Activated naive CD8-positive, alpha-beta T cell treated with anti-CD3 and anti-CD28 coated beads for 36 hours (primary cell): ENCODE measurements at places on chromosomes 7 and 10. TPM values are rescaled to one million over a fixed set of nuclear protein-coding genes. Genes with fewer than 3 reads are reported as not detected.
A peak's percentile ranks its signal among the peaks of the same experiment; 100 is the strongest.

DNA sequence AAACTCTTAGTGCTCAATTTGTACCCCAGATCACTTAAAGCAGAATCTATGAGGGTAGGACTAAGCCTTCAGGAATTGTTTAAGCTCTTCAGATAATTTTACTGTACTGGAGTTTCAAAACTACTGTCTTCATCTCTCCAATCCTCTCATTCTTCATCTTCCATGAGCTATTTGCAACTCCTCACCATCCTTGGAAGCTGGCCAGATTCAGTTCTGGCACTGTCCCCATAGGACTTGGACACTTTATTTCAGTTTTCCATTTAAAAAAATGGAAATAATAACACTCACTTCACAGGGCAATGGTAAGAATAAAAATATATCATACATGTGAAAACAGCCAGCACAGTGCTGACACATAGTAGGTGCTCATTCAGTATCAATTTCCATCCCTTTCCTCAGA lies 74.6 kb downstream of the PPP1R17 start:
- H3K36me3 ChIP-seq: no peaks in the 10 kb centered on the region
- H3K27ac ChIP-seq: no peak overlapping the region
- no peak overlapping the region for H3K4me3 ChIP-seq
- H3K4me1 ChIP-seq: no peaks in the 10 kb centered on the region
- H3K27me3 ChIP-seq: no peaks in the 10 kb centered on the region

DNA sequence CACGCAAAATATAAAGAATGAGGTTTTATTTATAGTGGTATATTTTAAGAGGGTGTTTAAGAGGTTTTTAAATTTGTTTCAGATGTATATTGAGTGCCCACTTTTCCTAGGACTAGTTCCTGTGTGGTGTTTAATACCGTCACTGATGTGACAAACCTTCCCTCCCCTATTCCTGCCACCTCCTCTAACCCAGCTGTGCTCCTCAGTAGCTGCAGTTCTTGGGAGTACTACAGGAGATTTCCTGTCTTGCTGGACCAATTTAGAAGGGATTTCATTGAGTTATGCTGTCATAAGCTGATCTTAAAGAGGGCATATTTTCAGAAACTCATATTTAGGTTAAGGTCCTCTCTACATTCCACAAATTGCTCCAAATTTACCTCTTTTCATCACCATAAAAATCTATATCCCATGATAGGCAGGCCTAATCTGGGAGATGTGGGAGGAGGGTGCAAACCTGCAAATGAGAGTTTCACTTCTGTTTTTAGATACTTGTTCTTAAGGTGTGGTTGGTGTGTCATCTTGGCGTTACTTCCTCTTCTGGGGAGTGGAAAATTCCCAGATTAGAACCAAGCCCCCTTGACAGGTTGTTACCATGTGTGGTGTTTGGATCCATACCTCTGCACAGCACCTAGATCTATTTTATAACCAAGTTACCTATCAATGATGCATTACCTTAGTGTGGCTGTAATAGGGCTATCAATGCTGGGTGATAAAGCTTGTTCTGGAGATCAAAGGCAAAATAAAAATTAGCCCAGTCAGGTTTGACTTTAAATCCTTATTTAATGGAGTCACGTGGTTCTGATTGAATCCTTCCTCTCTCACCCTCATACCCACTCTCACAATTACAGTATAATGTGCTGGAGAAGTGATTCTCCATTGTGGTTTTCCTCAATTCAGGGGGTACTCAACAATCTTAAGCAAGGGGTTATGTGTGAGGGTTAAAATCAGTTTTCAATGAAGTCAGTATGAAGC lies 141.1 kb downstream of the CDK14 start:
- peaks cover 11% of the 10 kb centered on the region for H3K4me1 ChIP-seq
- no peak overlapping the region for H3K4me3 ChIP-seq
- H3K27me3 ChIP-seq: peaks cover 17% of the 10 kb centered on the region
- peak; percentile 29 for DNase-seq
- H3K36me3 ChIP-seq: peaks cover 4% of the 10 kb centered on the region

DNA sequence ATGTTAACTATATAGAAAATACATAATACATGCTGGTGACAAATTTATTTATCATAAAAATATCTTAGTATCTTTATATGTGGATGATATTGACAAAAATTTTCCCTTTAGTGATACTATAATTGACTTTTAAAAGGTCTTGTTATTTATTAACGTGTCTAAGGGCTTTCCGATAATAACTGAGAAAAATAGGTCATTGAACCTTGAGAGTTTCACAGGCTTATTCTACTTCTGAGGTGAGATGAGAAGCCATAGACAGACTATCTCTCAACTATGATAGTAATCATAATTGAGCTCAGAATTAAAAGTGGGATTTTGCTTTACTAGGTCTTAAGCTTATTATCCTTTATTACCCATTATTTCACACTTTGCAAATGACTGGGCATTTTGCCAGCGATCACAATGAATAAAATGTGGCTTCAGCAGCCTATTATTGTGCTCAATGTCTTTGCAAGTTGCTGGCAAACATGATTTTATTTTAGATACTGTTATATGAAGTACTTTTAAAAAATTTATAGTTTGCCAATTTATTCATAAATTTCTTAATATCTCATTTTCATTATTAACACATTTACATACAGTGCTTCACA lies 574.5 kb downstream of the ZWINT start:
- no peak for DNase-seq
- H3K4me3 ChIP-seq: no peak overlapping the region
- H3K36me3 ChIP-seq: no peaks in the 10 kb centered on the region
- no peak overlapping the region for H3K27ac ChIP-seq
- H3K27me3 ChIP-seq: no peaks in the 10 kb centered on the region

The SGCE gene
- total RNA-seq: not detected

DNA sequence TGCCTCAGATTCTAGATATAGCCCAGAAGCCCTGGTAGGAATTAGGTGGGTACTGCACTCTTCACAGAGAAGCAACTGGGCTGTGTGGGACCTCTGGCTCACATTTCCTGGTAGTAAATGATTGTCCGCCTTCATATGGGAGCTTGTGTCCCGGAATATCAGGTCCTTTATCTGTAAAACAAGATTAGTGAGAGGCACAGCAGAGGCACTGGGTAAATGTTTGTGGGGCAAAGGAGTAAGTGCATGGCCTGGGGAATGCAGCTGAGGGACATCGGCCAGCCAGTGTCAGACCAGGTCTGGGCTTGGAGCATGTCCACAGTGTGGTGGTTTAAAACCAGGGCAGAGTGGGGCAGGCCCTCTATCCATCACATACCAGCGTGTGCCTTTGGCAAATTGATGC lies 323.3 kb upstream of the ZMIZ1 start:
- DNase-seq: no peak
- peaks cover 28% of the 10 kb centered on the region for H3K4me1 ChIP-seq
- no peak overlapping the region for H3K27ac ChIP-seq
- no peak overlapping the region for H3K4me3 ChIP-seq

DNA sequence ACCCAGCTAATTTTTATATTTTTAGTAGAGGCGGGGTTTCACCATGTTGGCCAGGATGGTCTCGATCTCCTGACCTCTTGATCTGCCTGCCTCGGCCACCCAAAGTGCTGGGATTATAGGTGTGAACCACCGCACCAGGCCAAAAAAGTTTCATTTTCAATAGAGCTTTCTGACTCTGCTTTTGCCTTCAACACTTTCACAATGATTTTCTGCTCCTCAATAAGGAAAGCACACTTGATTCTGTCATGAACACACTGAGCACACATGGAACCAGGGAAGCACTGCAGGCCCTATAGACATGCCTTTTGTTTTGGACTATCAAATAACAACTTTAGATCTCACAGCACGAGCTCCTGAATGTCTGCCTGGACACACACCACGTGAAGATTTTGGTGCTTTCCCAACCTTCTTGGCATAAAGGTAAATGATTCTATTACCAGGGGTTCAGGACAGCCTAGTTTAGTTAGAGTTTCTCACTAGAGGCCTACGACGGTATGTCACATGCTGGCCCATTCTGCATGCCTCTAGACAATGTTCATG lies 8.0 kb downstream of the RRP12 start:
- no peaks in the 10 kb centered on the region for H3K27me3 ChIP-seq
- H3K4me3 ChIP-seq: no peak overlapping the region
- peaks cover 6% of the 10 kb centered on the region for H3K4me1 ChIP-seq
- DNase-seq: no peak

- DNase-seq: no peak
- H3K27ac ChIP-seq: no peak overlapping the region
- no peaks in the 10 kb centered on the region for H3K36me3 ChIP-seq
- H3K4me1 ChIP-seq: no peaks in the 10 kb centered on the region
- H3K27me3 ChIP-seq: peaks cover 8% of the 10 kb centered on the region
- no peak overlapping the region for H3K4me3 ChIP-seq
Observed at GRCh38 chr7:141304291-141304690, 230.4 kb downstream of the TMEM178B start.

- peak; percentile 77 for DNase-seq
- peaks cover 2% of the 10 kb centered on the region for H3K36me3 ChIP-seq
- H3K27ac ChIP-seq: peak overlapping the region; percentile 99
- H3K4me3 ChIP-seq: peak overlapping the region; percentile 93
- H3K4me1 ChIP-seq: peaks cover 40% of the 10 kb centered on the region
Observed at GRCh38 chr10:84329196-84329611, 815 bp downstream of the CCSER2 start.

GRCh38 chr10:83222832-83223742 lies 916.2 kb upstream of the GHITM start:
- no peak for DNase-seq
- H3K4me1 ChIP-seq: no peaks in the 10 kb centered on the region
- H3K36me3 ChIP-seq: no peaks in the 10 kb centered on the region

DNA sequence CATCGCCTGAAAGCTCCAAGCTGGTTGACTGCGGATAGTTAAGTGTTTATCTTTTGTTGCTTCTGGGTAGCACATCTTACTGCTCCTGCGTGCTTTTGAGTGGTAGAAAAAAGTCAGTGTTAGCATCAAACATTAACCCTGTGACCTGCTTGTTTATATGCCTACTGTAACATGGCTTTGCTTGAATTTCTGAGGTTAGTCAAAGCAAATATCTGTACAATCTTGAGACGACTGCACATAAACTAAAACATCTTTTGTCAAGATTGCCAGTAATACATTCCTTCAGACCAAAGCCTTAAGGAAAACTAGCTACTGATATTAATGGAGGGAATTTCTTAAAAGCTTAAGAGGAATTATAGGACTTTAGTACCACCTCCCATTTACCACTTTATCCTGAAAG lies 163.7 kb downstream of the BAMBI start:
- no peak overlapping the region for H3K4me3 ChIP-seq
- H3K27me3 ChIP-seq: peaks cover 25% of the 10 kb centered on the region
- no peaks in the 10 kb centered on the region for H3K4me1 ChIP-seq
